ENCODE measurements at places on chromosomes 11 and 22. TPM values are rescaled to one million over a fixed set of nuclear protein-coding genes. Genes with fewer than 3 reads are reported as not detected.
A peak's percentile ranks its signal among the peaks of the same experiment; 100 is the strongest.

DNA sequence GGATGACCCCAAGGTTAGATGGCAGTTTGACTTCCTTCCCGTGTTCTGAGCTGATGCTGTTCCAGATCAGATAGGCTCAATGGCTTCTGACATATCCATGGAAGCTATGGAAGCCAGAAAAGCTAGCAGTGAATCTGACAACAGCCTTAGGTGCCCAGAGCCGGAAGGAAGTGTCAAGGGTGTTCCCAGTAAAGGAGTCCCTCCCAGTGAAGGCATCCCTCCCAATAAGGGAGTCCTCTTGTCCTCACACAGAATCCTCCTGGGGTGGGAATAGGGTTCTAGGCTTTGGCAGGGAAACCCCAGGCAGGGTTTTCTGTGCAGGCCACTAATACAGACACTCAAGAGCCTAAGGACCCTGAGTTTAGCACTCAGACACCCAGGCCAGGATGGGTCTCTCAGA, 47.0 kb upstream of the ISX start:
- no peak overlapping the region for H3K4me3 ChIP-seq
- peaks cover 2% of the 10 kb centered on the region for H3K4me1 ChIP-seq
- H3K36me3 ChIP-seq: no peaks in the 10 kb centered on the region
- no peak overlapping the region for H3K27ac ChIP-seq

PGR gene
- total RNA-seq: 7.5 TPM

GRCh38 chr11:103749158-103749557, 287.3 kb upstream of the DDI1 start:
- H3K36me3 ChIP-seq: no peaks in the 10 kb centered on the region
- H3K27me3 ChIP-seq: no peaks in the 10 kb centered on the region
- no peaks in the 10 kb centered on the region for H3K4me1 ChIP-seq
- H3K4me3 ChIP-seq: no peak overlapping the region
- no peak overlapping the region for H3K27ac ChIP-seq

- H3K36me3 ChIP-seq: no peaks in the 10 kb centered on the region
- H3K4me3 ChIP-seq: no peak overlapping the region
- peaks cover 5% of the 10 kb centered on the region for H3K4me1 ChIP-seq
- H3K27ac ChIP-seq: no peak overlapping the region
- DNase-seq: no peak
These were observed 877.6 kb upstream of the CHORDC1 start for GRCh38 chr11:91100427-91100826.

GRCh38 chr11:59448484-59448883, 8.3 kb upstream of the OR4D6 start:
- H3K4me3 ChIP-seq: no peak overlapping the region
- no peaks in the 10 kb centered on the region for H3K36me3 ChIP-seq
- no peak for DNase-seq
- H3K4me1 ChIP-seq: no peaks in the 10 kb centered on the region
- no peaks in the 10 kb centered on the region for H3K27me3 ChIP-seq

DNA sequence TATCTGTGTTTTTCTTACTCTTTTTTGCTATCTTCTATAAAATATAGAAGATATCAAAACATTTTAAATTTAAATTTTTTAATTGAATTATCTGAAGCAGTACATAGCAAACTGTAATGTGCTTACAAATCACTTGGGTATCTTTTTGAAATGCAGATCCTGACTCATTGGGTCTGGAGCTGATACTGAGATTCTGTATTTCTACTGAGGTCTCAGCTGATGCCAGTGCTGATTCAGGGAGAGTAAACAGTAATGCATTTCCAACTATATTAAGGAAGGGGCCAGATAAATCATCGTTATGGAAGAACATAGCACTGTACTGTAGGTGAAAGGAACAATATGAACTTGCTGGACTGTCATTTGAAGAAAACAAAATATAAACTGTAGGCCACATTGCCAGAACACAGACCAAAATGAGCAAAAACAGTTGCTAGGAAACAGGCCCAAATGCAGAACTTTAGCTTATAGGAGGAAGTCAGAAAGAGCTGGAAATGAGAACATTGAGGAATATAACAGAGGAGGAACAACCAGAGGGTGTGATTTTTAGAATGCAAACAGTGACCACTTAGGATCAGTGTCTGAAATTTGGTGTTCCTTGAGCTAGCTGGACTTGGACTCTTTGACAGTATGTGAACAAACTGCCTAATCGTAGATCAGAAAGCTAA, 3.3 kb downstream of the ARL14EP start:
- peaks cover 6% of the 10 kb centered on the region for H3K36me3 ChIP-seq
- peaks cover 46% of the 10 kb centered on the region for H3K4me1 ChIP-seq
- no peak overlapping the region for H3K4me3 ChIP-seq
- H3K27me3 ChIP-seq: no peaks in the 10 kb centered on the region
- DNase-seq: no peak

SSTR3 gene
- not detected for total RNA-seq

- H3K4me1 ChIP-seq: no peaks in the 10 kb centered on the region
- H3K27me3 ChIP-seq: no peaks in the 10 kb centered on the region
- H3K4me3 ChIP-seq: no peak overlapping the region
- no peaks in the 10 kb centered on the region for H3K36me3 ChIP-seq
These were observed 18.5 kb upstream of the MPPED1 start for GRCh38 chr22:43393132-43393843.

- H3K4me3 ChIP-seq: no peak overlapping the region
- no peak for DNase-seq
- H3K27ac ChIP-seq: peak overlapping the region; percentile 33
- no peaks in the 10 kb centered on the region for H3K36me3 ChIP-seq
- peaks cover 28% of the 10 kb centered on the region for H3K4me1 ChIP-seq
These were observed 45.7 kb downstream of the RPUSD4 start for GRCh38 chr11:126165757-126166156.

ZP1 gene
- 0.26 TPM for total RNA-seq

DNA sequence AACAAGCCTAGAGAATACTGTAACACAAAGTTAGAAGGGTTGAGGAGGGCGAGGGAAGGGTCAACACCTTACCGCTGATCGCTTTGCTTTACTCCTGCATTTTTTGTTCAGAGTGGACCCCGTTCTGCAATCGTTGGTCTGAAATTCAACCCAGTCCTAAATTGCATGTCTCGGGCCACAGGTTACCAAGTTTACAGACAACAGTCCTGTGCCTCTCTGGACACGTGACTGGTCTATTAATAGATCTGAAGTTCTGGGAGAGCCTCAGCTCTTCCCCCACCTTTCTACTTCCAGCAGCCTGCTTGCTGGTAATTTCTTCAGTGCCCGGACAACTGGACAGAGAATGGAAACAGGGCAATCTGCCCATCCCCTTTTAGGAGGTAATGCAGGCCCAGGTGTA, 74.2 kb downstream of the STIM1 start:
- H3K4me1 ChIP-seq: peaks cover 52% of the 10 kb centered on the region
- H3K27me3 ChIP-seq: no peaks in the 10 kb centered on the region
- no peak overlapping the region for H3K4me3 ChIP-seq
- no peak for DNase-seq
- H3K36me3 ChIP-seq: no peaks in the 10 kb centered on the region
- peak overlapping the region; percentile 29 for H3K27ac ChIP-seq

GRCh38 chr11:12213883-12214282, 103.5 kb downstream of the MICAL2 start:
- peak overlapping the region; percentile 40 for H3K27ac ChIP-seq
- no peaks in the 10 kb centered on the region for H3K27me3 ChIP-seq
- no peak overlapping the region for H3K4me3 ChIP-seq
- H3K36me3 ChIP-seq: peaks cover 83% of the 10 kb centered on the region

DNA sequence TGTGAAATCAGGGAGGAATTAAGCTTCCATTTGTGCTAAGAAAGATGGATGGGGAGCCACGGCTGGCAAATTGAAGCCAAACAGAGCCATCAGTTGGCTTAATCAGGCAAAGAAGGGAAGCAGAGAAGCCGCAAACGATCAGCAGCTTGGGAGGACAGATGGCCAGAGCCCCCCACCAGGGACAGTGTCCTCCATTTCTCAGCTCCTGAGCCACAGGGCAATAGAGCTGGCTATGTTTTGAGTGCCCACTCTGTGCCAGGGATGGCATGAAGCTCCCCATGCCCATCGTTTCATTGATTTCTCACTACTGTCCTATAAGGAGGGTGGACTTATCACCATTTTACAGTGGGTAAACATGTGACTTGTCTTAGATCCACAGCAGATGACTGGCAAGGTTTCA, 126.3 kb upstream of the ASPHD2 start:
- no peaks in the 10 kb centered on the region for H3K36me3 ChIP-seq
- no peak overlapping the region for H3K27ac ChIP-seq
- no peaks in the 10 kb centered on the region for H3K4me1 ChIP-seq
- H3K27me3 ChIP-seq: no peaks in the 10 kb centered on the region

DNA sequence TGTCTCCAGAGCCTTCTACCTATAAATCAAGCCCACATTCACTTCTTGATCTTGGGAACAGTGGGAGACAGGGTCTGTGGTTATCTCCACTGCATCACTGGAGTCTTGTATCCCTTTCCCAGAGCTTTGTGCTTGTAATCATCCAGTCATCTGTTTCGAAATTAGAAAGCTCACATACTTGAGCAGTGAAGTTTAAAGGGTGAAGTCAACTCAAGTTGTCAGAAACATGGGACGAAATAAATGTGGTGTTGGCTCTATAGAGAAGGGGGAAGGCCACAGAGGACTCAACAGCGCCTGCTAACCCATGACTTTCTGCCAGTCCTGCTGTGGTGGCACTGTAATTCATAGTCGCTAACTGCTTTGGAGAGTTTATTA, 197.5 kb downstream of the DBX1 start:
- H3K4me1 ChIP-seq: no peaks in the 10 kb centered on the region
- no peak overlapping the region for H3K27ac ChIP-seq
- DNase-seq: no peak
- H3K4me3 ChIP-seq: no peak overlapping the region

GRCh38 chr11:21614961-21615360, 577.9 kb upstream of the ANO5 start:
- H3K36me3 ChIP-seq: no peaks in the 10 kb centered on the region
- DNase-seq: no peak
- H3K27ac ChIP-seq: no peak overlapping the region
- H3K27me3 ChIP-seq: no peaks in the 10 kb centered on the region

TMEM126A gene
- total RNA-seq: 34.6 TPM

- H3K36me3 ChIP-seq: peaks cover 23% of the 10 kb centered on the region
- H3K4me1 ChIP-seq: peaks cover 29% of the 10 kb centered on the region
- H3K4me3 ChIP-seq: no peak overlapping the region
- DNase-seq: no peak
- peak overlapping the region; percentile 71 for H3K27ac ChIP-seq
These were observed 11.1 kb downstream of the ZP1 start for GRCh38 chr11:60878245-60879101.

DNA sequence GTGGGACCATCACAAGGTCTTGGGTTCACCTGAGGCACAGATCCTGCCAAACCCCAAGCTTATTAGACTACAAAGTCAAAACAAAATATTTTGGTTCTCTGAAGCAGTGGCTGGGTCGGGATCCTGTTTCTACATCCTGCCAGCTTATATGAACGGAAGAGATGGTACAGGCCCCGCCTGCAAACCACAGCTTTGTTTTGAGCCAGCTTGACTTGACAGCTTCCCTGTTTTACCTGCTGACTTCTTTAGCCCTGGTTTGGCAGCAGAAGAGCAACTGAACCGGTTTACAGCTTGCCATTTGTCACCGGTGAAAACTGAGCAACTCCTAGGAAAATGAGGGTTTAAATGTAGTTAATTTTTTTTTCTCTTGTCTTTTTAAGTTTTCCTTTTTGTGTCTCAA, 11.4 kb downstream of the PACS1 start:
- H3K27me3 ChIP-seq: no peaks in the 10 kb centered on the region
- H3K4me1 ChIP-seq: peaks cover 70% of the 10 kb centered on the region
- H3K4me3 ChIP-seq: no peak overlapping the region
- H3K27ac ChIP-seq: peak overlapping the region; percentile 43

- peaks cover 10% of the 10 kb centered on the region for H3K36me3 ChIP-seq
- peaks cover 19% of the 10 kb centered on the region for H3K4me1 ChIP-seq
- no peak overlapping the region for H3K4me3 ChIP-seq
- no peak for DNase-seq
- H3K27ac ChIP-seq: peak overlapping the region; percentile 18
These were observed 20.3 kb upstream of the YPEL1 start for GRCh38 chr22:21755851-21756284.

DNA sequence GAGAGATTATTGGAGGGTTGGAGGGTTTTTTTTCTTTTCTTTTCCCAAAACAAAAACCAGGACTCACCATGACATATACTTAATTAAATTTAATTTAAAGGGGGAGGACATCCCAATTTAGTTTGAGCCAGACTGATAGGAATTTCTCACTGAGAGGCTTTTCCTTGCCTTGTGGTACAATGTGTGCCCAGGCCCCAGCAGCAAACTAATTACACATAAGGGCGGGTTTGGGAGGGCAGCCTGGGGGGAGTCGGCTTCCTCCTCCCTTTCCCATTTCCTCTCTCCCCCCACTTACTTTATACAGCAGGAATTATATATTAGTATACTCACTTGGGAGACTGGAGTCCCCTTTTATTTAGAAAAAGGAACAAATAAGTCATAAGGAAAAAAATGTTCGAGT, 2.9 kb downstream of the TEAD1 start:
- H3K27ac ChIP-seq: peak overlapping the region; percentile 99
- H3K36me3 ChIP-seq: no peaks in the 10 kb centered on the region
- no peak for DNase-seq
- H3K4me3 ChIP-seq: peak overlapping the region; percentile 92

TMEM25 gene
- 35.0 TPM for total RNA-seq

DNA sequence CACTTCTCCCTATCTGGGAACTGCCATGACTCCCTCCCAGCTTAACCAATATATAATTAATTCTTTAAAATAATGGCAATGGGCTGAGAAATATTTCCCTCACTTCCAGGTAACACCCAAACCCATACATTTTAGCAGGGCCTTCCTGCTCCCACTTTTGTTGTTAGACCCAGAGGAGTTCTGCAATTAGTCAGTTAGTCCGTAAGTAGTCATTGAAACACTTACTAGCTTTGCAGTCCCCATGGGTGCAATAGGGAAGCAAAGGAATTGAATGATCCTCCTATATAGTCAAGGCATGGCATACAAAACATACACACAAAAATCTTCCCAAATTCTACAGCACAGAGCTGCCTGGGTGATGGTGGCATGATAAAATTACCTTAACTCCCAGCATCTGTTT, 254.0 kb upstream of the TBCEL start:
- H3K4me3 ChIP-seq: no peak overlapping the region
- no peaks in the 10 kb centered on the region for H3K4me1 ChIP-seq

MRGPRX4 gene
- total RNA-seq: not detected

DNA sequence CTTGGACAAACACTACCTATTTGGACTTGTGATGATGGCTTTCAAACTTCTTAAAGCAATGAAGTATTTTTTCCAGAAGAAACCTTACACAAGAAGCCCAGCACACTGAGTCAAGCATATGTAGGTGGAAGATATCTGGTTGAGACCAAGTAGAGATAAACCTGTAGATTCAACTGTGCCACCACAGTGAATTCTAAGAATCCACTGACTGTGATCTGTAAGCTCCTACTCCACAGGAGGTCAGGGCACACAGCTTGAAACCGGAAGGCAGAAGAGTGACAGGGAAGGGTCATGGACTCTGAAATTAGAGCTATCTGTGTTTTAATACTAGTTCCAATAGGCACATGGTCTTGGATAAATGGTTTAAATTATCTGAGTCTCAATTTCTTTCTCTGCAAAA, 404.5 kb downstream of the ETS1 start:
- peaks cover 3% of the 10 kb centered on the region for H3K4me1 ChIP-seq
- no peak for DNase-seq
- no peaks in the 10 kb centered on the region for H3K27me3 ChIP-seq
- H3K27ac ChIP-seq: no peak overlapping the region
- H3K4me3 ChIP-seq: no peak overlapping the region
- no peaks in the 10 kb centered on the region for H3K36me3 ChIP-seq

Measured in esophagus muscularis mucosa (tissue), 4 donors.